ENCODE measurements at places on chromosomes 12 and 14.

DNA sequence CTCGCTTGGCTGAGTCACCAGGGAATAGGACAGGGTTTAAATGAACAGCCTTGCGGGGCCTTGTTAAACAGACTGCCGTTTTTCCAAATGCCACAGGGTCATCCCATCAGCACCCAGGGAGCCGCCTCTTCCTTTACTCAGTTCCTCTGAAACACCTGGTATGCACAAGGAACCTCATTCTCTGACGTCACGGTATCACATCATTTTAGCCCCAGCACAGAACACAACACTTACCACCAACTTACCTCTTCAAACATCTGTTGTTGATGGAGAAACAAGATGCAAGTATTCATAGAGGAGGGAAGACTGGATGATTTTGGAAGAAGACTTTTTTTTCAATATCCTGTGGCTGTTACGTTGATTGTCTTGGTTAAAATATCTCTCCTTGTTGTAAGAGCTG lies 535.3 kb upstream of the TMEM132C start:
- DNase-seq = no peak

GRCh38 chr12:89994911-89995310 lies 286.3 kb upstream of the ATP2B1 start:
- DNase-seq = no peak

DNA sequence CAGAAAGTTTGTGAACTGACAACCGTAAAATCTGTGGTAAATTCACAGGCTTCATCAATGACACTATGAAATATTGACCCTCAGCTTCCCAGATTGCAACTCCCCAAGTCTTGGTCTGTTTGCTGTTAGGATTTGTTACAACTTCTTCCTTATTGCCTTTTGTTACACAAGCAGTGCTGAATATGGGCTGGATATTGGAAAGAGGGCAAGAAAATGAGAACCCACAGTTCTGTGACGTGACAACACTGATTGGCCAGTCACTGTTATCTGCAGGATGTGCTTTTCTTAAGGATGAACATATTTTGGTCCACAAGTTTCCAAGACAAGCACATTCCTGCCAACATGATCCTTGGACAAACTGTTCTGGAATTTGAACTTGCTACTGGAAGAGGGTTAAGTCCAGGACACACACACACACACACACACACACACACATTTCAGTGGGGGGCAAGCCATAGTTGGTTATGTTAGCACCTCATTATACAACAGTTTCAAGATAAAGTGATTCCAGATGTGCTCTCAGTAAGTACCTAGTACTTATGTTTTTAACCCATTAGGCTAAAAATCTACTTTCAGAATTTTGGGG lies 16.6 kb upstream of the SLC38A2 start:
- DNase-seq = no peak

DNA sequence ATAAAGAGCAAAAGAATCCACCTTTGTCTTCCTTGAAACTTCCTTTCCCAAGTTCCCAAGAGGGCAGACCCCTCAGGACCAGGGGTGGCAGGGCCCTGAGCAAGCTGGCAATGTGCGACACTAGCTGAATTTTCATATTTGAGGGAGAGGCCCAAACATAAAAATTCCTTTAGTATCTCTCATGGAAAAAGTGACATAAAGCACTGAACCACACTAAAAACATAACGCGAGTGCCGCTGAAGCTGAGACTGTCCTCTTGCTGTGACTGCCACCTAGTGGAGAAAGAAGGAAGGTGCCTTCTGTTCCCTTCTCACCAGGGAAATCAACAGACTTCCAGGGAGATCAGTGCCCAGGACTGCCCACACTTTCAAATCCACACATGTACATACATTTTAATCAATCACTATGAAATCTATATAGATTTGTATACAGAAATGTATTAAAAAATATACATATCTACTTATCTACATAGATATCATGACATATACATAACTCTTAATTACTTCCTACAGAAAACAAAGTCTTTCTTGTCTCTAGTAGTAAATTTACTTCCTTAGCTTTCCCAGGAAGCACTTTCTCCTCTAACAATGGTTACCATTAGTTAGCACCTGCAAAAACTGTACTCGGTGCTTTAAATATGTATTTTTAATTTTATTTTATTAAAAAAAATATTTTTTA lies 53.8 kb downstream of the SSH1 start:
- DNase-seq = no peak

GRCh38 chr14:73173092-73173735 lies 36.9 kb downstream of the PSEN1 start:
- no peak for DNase-seq

GRCh38 chr12:111398530-111398929 lies 7.2 kb upstream of the SH2B3 start:
- DNase-seq = no peak

DNA sequence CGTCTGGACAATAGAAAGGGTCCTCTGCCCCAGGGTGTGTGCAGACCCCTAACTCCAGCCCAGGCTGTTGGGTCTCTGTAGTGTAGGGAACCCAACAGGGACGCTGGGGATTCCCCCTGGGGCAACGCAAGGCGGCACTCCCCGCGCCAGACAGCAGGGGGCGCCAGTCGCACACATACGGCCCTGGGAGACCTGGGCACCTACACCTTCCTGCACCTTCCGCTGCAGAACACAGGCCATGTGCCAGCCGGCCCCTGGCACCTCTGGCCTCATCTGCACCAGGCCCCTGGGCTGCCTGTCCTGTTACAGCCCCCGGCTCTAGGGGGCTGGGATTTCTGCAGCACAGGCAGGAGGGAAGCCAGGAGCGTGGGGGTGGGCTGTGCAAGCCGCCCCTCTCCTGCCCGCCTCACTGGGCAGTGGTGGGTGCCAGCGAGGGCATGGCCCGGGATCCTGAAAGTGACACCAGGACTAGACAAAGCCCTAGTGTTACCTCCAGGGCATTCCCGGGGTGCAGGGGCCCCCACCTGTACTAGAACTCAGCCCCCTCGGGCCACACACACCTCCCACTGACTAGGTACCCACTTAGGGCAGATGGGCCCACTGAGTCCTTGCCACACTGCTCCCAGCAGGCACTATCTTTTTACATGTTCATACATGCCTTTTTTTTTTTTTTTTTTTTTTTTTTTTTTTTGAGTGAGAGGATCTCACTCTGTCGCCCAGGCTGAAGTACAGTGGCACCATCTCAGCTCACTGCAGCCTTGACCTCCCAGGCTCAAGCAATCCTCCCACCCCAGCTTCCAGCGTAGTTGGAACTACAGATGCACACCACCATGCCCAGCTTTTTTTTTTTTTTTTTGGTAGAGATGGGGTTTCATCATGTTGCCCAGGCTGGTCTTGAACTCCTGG lies 37.5 kb downstream of the CCNK start:
- no peak for DNase-seq

DNA sequence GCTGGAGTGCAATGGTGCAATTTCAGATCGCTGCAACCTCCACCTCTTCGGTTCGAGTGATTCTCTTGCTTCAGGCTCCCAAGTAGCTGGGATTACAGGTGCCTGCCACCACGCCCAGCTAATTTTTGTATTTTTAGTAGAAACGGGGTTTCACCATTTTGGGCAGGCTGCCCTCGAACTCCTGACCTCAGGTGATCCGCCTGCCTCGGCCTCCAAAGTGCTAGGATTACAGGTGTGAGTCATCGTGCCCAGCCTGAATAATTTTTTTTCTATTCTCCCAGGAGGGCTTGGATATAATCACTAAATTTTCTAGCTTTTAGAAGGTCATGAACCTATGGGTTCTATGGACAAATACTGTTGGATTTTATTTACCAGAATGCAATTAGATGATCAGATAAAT lies 44.7 kb upstream of the GNPNAT1 start:
- no peak for DNase-seq

GRCh38 chr12:66051361-66051760 lies 79.2 kb downstream of the LLPH start:
- DNase-seq = no peak

- no peak for DNase-seq
Observed at GRCh38 chr12:126219654-126220279, 1154.5 kb downstream of the AACS start.

DNA sequence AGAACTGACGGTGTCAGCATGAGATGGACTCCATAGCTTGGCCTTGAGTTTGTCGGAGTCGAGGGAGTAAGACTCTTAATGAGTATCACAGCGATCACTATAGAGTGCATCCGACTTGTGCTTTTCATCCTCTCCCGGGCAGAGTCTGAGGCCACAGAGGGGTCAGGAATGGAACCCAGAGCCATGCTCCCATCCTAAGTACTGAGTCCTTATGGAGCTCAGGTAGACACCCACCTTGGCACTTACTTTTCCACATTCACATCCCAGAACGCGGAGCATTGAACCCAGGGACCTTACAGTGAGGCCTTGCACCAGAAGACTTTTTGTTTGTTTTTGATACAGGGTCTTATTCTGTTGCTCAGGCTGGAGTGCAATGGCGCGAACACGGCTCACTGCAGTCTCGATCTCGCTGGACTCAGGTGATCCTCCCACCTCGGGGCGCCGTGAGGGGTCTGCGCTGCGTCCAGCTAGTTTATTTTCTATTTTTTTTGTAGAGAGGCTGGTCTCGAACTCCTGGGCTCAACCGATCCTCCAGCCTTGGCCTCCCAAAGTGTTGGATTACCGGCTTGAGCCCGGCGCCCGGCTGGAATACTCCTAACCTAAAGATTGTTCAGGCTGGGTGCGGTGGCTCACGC lies 719 bp upstream of the SRSF9 start:
- no peak for DNase-seq

DNA sequence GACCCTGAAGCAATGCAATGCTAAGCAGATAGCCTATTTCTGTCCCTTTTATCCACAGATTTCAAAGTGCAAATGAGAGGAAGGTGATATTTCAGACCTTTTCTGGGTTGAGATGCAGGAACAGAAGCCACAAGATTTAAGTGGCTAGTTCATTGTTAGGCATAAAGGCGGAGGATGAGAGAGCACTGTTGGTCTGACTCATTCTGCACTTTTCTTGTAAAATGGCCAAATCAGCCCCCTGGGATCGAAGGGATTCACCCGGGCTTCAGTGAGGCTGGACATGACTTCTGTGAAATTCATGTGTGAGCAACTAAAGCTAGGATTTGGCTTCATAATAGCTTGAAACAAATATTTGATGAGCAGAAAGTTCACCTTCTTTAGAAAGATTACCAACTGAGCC lies 101.9 kb upstream of the OVCH1 start:
- DNase-seq = no peak

GRCh38 chr12:6038160-6038559 lies 86.3 kb downstream of the VWF start:
- DNase-seq = no peak

- no peak for DNase-seq
Observed at GRCh38 chr12:78418919-78419318, 445.7 kb upstream of the SYT1 start.

DNA sequence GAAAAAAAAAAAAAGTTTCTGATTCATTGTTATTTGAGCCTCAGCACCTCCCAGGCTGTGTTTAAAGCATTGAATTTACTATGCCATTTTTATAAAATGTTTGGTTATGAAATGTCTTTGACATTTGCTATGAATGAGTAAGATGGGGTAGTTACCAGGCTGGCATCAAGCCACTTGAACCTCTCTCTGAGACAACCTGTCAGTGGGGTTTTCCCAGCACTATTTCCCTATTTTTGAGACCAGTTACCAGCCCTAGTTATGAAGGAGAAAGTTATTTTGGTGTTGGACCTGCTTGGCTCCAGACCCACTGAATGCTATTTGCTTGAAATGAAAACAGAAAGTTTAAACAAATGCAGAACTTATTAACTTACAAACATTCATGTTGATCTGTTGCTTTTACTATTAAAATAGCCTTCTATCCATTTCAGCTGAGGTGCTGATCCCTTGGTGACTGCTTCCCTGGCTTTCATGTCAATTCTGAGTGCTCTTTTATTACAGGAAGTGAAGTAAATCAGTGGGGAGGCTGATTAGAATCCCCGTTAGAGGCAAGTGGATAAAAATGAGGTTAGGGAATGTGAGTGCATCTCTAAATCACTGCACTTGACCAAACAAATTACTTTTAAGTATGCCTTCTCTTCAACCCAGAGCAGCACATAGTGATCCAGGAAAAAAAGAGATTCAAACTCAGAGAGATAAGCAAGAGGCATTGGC lies 37.8 kb downstream of the LLPH start:
- DNase-seq = no peak

DNA sequence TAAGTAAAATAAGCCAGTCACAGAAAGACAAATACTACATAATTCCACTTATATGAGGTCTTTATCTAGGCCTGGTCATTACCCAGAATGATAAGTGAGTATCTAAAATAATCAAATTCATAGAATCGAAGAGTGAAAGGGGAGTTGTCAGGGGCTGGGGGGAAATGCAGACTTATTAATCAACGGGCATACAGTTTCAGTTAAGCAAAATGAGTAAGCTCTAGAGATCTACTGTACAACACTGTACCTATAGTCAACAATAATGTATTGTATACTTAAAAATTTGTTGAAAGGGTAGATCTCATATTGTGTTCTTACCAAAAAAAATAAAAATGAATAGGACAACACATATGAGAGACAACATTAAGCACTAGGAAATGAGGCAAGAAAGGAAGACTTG lies 13.3 kb downstream of the BTBD7 start:
- DNase-seq = no peak

DNA sequence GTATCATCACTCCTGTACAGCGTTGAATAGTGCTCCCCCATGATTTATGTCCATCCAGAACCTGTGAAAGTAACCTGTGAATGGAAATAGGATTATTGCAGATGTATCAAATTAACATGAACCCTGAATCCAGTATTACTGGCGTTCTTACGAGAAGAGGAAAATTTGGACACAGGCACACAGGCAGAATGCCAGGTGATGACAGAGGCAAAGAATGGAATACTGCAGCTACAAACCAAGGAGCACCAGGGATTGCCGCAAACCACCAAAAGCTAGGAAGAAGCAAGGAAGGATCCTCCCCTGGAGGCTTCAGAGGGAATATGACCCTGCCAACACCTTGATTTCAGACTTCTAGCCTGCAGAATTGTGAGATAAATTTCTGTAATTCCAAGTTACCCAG lies 113.5 kb upstream of the EGLN3 start:
- DNase-seq = no peak

DNA sequence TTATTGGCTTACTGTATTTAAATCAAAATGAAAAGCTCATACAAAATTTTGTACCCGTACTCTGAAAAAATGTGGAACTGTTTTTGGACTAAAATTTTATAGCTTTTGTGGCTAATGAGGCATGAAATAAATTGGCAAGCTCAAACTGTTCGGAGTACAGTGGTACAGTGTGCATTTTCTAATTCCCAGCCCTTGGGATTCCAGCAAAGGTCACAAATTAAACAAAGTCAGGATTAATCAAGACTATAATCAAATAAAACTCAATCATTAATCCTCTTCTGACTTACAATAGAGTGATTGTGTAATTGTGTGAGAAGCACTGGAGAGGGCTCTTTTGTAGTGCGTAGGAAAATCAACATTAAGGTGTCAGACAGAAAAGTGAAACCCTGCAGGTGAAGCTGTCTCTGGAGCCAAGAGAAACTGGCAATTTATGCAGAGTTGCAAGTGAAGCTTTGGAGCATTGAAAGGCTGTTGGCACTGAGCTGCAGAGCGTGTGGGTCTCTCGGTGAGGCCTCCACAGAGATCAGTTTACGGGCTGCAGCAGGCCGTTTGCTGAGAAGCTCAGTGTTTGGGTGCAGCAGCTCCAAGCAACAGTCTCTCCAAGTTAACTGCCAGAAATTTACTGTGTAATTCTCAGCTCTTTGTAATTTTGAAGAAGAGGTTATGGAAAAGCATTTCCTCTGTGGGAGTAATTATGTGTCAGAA lies 275.9 kb downstream of the FBXL14 start:
- DNase-seq = no peak
